Left colon (tissue), 2 donors: ENCODE measurements at places on chromosomes 11 and 22. TPM values are rescaled to one million over a fixed set of nuclear protein-coding genes. Genes with fewer than 3 reads are reported as not detected.

RIC3 gene
- 3.3 TPM for total RNA-seq

GRCh38 chr22:43996170-43996980, 27.7 kb upstream of the PARVB start:
- peak; percentile 43 for DNase-seq

SPDYC gene
- not detected for total RNA-seq

STK33 gene
- 3.2 TPM for total RNA-seq
